ENCODE measurements at places on chromosomes 2 and 18.

- DNase-seq, result no peak
These were observed 16.8 kb downstream of the DBI start for GRCh38 chr2:119383410-119384140.

GRCh38 chr2:37614061-37614738, 57.2 kb downstream of the CDC42EP3 start:
- DNase-seq, result peak; percentile 32

DNA sequence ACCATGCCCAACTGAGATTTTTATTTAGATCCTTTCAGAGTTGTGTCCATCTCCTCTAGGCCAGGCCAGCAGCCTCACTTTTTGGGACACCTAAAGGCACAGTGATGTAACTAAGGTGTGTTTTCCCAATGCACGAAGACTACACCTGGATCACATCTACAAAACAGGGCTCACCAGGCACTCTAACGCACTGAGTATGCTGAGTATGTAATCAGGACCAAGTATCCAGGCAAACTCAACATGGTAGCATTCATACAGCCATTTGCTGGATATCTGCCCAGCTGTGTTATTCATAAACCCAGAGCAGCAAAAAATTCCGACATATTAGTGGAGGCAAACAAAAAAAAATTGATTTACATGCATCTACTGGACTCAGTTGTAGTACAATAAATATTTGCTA, 33.8 kb downstream of the LPIN2 start:
- no peak for DNase-seq

GRCh38 chr2:47043142-47043890, 111.8 kb downstream of the STPG4 start:
- no peak for DNase-seq

DNA sequence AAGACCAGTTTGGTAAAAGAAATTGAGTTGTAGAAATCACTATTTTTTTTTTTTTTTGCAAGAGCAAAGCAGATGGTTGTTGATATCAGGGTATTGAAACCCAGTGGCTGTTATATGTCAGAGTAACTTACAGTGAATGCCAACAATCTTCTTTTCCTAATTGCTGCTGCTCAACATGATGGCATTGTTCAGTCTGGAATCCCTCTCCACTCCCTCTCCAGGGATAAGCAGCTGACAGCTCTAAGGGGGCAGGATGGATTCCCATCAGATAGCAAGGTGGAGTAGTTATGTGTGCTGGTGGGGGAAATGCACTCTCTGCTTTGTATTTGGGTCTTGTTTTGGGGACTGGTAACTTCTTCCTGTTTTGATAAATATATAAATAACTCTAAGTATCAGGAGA, 200.0 kb downstream of the PIK3C3 start:
- DNase-seq, result no peak

DNA sequence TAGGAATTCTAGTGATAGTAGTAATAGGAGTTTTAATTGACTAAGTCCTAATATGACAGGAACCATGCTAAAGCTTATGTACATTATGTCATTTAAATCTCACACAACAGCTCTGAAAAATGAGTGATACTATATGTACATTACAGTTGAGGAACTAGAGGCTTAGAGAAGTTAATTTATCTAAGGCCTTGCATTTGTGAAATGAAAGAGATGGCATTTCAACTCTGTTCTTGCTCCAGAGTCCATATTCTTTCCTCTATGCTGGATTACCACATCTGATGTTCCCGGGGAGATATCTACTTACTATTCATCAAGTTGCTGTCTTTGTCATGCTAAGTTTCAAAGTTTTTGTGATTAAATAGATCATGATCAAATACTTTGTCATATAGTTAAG, 5.7 kb downstream of the AGPS start:
- DNase-seq, result no peak

DNA sequence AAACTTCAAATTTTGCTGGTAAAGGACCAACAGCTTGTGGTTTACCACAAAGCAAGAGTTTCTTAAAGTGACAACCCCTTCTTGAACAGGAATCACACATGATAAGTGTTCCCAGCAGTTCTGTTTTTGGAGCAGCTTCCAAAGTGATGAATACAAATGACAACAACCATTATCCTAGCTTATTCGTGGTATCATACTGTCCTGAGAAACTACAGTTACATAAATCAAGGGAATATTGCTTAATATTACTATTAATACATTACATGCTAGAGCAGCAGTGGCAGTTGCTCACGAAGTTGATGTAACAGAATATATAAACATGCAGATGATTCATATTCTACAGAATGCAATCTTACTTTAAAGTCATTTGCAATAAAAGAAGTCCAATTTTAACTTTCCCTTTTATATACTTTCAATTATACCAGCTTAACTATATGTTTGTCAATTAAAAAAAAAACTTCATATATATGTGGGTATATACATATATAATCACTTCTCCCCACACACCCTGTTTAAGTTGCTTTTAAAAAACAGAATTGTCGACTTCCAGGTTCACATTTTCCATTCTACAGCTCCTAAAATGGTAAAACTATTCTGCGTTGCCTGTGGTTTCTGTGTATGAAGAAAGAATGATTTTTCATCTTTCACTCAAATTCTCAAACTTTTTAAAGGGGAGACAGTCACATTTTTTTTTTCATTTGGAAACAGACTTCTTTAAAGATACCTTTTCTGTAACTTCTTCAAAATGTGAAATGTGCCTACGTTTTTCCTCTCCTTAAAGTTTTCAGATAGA, 713.6 kb downstream of the TDRD15 start:
- no peak for DNase-seq

DNA sequence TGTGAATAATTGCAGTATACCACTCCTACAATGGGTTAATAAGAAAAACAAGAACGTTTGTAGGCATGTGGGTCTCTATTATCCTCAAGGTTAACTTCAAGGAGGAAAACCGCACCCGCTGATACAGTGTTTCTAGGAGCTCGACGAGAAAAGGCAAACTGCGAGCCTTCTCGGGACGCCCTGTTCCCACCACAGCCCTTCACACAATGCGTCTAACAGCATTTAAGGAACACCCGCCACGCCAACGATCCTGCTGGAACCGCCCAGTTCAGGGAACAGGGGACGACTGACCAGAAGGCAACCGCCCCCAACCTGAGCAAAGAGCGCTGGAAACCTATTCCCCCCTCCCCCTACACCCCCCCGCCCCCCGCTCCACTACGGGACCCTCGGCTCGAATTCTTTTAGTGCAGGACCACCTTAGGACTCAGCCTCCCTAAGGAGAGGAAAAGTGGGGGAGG, 710 bp upstream of the TMSB10 start:
- peak; percentile 32 for DNase-seq

DNA sequence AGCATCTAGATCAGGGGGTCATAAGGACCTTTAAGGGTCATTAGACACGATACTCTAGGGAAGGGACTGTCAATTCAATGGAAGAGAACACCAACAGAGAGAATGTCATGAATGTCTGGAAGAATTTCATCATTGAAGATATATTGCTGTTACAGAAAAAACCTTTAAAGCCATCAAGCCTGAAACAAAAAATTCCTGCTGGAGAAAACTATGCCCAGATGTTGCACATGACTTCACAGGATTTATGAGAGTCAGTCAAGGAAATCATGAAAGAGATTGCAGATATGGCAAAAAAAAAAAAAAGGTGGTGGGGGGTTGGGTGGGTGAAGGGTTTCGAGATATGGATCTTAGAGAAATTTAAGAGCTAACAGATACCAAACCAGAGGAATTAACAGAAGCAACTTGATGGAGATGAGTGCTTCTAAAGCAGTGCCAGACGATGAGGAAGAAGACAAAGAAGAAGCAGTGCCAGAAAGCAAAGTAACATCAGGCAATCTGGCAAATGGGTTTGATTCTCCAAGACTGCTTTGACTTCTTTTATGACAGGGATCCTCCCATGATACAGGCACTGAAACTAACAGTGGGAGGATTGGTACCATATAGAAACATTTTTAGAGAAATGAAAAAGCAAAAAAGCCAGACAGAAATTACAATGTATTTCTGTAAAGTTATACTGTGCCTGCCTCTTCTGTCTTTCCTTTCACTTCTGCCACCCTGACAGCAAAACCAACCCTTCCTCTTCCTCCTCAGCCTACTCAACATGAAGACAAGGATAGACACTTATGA, 28.5 kb downstream of the MAP4K3 start:
- no peak for DNase-seq

GRCh38 chr18:65752625-65753325, 2.0 kb downstream of the CDH7 start:
- DNase-seq, result no peak

DNA sequence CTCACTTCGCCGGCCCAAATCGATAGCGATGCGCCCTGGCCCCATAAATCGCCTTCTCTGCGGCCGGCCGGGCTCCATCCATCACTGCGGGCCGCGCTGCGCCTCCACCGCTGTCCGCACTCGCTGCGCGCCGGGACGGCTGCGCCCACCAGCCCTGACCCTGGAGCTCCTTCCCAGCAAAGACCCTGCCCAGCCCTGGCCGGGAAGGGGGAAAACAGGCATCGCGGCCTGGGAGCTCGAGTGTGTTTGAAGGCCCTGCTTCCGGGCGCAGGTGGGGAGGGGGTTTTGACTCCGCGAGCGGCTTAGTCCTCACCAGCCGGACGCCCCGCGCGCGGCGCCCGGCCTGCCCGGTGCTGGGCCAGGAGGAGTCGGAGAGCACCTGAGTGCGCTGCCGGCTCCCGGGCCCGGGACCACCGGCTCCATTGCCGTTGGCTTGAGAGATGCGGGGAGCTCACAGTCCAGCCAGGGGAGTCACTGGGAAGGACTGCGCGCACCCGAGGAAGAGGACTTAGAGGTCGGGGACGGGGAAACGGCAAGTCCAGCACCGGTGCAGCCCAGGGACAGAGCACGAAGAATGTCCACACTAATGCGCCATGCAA, 1.1 kb downstream of the PAX8 start:
- no peak for DNase-seq

GRCh38 chr2:109261906-109262631, 133.1 kb downstream of the SH3RF3 start:
- no peak for DNase-seq

DNA sequence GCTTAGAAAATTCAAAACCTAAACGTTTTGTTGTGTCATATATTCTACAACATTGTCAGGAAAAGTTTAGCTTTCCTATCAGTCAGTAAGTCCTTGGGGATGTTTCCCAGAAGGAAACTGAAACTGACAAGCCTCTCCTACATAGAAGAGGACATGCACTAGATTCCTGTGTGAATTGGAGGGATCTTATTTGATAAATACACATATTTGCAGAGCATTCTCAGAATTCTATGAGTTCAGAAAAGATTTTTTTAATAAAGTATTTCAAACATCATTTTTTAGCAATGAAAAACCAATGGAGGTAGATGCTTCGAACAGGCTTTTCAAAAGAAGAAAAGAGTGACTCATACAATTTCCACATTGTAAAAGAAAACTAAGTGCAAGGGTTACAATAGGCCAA, 1706.7 kb downstream of the SUCLG1 start:
- no peak for DNase-seq

DNA sequence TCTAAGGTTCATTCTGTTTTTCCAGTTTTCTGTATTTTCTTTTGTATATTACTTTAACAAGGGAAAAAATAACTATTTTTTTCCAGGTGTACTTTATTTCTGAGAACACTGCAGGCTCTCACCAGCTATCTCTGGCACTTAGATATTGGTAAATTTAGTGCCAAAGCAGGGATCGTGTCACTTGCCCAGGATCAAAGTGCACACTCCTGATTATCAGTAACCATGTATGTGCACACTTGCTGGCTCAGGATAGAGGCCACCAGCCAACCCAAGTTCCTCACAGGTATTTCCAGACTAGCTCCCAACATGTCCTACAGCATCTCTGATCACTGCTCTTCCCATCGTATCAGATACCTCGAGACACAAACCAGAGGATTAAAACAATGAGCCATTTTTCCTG, 5.8 kb upstream of the FZD5 start:
- no peak for DNase-seq

GRCh38 chr2:84888401-84889276, 7.8 kb upstream of the TRABD2A start:
- peak; percentile 74 for DNase-seq

GRCh38 chr18:13076886-13077285, 85.7 kb downstream of the CEP192 start:
- DNase-seq, result no peak

GRCh38 chr2:50955081-50955480, 76.9 kb downstream of the NRXN1 start:
- no peak for DNase-seq

GRCh38 chr18:32545631-32546030, 74.9 kb upstream of the GAREM1 start:
- DNase-seq, result no peak

- peak; percentile 68 for DNase-seq
These were observed 8.5 kb downstream of the IRS1 start for GRCh38 chr2:226791056-226791486.

- DNase-seq, result no peak
These were observed 77.0 kb upstream of the PID1 start for GRCh38 chr2:229348128-229348527.

DNA sequence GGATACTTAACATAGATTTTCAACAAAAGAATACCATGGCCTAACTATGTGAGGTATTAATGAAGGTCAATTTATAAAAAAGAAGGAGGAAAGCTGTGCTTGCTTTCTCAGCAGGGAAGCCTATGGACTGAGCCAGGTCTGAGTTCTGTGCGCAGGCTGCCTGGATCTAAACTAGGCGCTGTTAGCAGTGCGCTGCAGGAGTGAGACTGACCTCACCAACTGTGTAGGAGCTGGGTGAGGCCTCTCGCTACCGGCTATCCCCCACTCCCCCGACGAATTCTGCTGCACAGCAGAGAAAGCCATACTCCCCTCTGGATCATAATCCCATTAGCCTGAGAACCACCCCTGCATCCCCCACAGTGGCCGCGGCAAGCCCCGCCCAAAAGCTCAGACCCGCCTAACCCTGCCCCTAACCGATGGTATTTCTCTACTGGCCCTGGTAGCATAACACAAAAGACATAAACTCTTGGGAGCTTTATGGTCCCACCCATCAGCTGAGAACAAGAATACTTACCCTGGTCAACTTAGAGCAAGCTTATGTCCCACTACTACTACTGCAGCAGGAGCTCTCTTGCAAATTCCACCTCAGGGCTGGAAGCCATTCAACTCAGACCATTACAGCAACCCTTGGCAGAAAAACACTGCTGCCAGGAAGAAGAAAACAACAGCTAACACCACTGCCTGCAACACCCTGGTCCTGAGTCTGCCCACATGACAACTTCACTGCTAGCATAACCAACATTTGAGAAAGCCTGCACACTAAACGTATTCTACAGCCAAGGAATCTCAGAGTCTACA, 28.0 kb downstream of the SULT1C2 start:
- no peak for DNase-seq

- DNase-seq, result no peak
These were observed 50.9 kb downstream of the REEP1 start for GRCh38 chr2:86286516-86286915.

- DNase-seq, result no peak
These were observed 72.9 kb upstream of the SNTG2 start for GRCh38 chr2:877747-878146.

- DNase-seq, result no peak
These were observed 3.6 kb upstream of the COL5A2 start for GRCh38 chr2:189183170-189183569.

GRCh38 chr18:35236571-35237363, 4.1 kb upstream of the ZNF397 start:
- no peak for DNase-seq

- DNase-seq, result no peak
These were observed 71.8 kb upstream of the RAB12 start for GRCh38 chr18:8537400-8537799.
